IPS DF 6.9 (cell line): ENCODE measurements at places on chromosomes 2 and 18.

DNA sequence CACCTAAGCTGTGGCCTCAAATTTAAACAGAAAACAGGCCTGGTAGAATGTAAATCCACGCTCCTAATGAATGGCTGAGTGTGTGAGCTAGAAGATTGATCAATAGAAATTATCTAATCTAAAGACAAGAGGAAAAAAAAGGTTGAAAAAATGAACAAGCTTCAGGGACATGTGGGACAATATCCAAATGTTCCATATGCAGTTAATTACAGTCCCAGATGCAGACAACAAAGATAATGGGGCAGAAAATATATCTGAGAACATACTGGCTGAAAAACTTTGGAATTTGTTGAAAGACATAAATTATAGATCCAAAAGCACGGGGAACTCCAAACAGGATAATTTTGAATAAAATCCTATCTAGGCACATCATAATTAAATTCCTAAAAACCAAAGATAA lies 186.7 kb upstream of the SIX2 start:
- DNase-seq = no peak
- no peak overlapping the region for H3K27ac ChIP-seq
- H3K27me3 ChIP-seq = 0 out of 2 replicates have a peak, but pooled peaks cover 1% of the 10 kb centered on the region

GRCh38 chr2:230823264-230823964 lies 41.3 kb upstream of the ITM2C start:
- H3K4me3 ChIP-seq = no peak overlapping the region
- H3K36me3 ChIP-seq = peaks cover 8% of the 10 kb centered on the region
- no peak for DNase-seq
- H3K4me1 ChIP-seq = no peaks in the 10 kb centered on the region
- H3K27ac ChIP-seq = no peak overlapping the region

- H3K4me3 ChIP-seq = no peak overlapping the region
- no peaks in the 10 kb centered on the region for H3K27me3 ChIP-seq
- no peaks in the 10 kb centered on the region for H3K36me3 ChIP-seq
- H3K4me1 ChIP-seq = no peaks in the 10 kb centered on the region
- no peak for DNase-seq
These were observed 329.5 kb downstream of the PAX3 start for GRCh38 chr2:221969087-221969829.

DNA sequence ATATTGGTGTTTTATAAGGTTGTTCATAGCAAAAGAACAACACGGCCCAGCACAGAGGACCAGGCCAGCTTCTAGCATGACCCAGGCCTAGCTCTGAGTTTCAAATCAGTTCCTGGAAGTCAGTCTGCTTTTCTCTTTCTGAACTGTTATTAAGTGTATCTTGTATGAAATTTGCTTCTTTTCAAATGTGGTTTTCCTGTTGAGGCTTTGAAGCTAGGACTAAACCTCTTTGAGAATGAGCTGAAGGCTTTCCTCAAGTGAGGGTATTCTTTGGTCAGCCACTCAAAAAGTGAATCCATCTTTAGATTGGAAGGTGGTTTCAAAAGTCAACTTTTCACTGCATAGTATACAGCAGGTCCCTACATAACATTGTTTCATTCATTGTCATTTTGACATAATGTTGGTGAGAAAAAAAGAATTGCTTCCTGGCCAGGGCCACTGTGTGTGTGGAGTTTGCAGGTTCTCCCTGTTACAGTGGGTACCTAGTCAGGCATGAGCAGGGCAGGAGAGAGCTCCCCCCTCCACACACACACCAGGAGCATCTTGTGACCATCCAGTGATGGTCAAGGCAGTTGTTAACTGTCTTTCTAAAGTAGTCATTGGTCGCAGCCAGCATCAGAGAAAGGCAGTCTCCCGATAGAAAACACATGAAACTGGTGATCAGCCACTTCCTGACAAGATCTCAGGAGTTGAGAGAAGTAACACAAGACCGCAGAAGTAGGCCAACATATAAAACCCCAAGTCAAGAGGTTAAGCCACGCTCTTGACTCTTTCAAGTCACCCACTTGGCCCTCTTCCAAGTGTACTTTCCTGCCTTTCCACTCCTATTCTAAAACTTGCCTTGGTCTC lies 6.7 kb upstream of the ACAA2 start:
- no peaks in the 10 kb centered on the region for H3K4me1 ChIP-seq
- no peak overlapping the region for H3K4me3 ChIP-seq
- H3K27ac ChIP-seq = no peak overlapping the region
- H3K36me3 ChIP-seq = no peaks in the 10 kb centered on the region; the same call in 1 of the 2 replicates
- DNase-seq = no peak

DNA sequence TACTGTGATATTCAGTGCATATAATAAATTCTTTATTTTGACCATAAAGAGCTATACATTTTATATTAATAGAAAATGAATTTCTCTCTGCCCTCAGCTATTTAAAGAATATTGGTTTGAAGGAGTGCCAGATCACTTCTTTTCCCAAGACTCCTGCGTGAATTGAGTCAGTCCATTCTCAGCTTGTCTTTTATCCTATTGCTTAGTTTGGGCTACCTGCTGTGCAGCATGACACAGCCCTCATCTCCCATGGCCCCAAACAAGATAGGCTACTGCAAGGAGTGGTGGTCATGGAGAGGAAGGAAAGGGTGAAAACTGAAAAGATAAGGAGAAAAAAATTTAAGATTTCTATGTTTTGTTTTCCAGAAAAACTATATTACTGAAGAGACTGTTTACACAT lies 10.1 kb upstream of the FBXO11 start:
- no peaks in the 10 kb centered on the region for H3K36me3 ChIP-seq
- no peak for DNase-seq
- no peaks in the 10 kb centered on the region for H3K4me1 ChIP-seq
- H3K4me3 ChIP-seq = no peak overlapping the region

DNA sequence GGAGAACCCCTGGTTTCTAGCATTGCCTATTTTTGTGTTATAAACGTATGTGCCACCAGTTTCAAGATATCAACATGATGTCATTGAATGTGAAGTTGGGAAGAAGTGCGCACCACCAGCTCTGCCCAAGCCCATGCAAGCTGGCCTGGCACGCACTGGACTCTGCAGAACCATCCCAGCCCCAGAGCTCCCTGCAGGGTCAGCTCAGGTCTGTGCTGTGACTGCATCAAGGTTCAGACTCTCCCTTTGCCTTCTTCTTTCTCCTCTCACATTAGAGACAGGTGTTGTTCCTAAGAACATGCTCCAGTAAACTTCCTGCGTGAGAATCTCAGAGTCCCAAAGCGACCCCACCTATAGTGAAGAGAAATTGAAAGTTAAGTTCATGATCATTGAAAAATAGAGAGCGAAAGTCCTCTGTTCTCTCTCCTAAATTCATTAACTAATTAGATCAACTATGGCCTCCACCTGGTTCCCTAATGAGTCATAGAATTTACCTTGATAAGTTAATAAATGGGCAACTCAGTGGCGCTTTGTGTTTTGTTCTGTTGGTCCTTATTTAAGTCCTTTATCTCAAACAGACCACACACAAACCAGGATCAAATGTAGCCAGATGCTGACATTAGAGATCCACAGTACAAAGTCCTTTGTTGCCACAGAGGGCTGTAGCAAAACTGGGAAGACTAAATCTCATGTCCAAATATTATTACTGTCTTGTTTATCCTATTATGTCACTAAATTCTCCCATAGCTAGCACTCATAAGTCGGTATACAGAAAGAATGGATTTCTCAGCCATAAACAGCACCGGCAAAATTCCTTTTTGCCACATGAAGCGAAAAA lies 432.3 kb downstream of the STK39 start:
- H3K36me3 ChIP-seq = no peaks in the 10 kb centered on the region; the same call in 1 of the 2 replicates
- H3K27me3 ChIP-seq = no peaks in the 10 kb centered on the region
- 0 out of 2 replicates have a peak, but pooled peaks cover 1% of the 10 kb centered on the region for H3K4me1 ChIP-seq
- H3K4me3 ChIP-seq = no peak overlapping the region

DNA sequence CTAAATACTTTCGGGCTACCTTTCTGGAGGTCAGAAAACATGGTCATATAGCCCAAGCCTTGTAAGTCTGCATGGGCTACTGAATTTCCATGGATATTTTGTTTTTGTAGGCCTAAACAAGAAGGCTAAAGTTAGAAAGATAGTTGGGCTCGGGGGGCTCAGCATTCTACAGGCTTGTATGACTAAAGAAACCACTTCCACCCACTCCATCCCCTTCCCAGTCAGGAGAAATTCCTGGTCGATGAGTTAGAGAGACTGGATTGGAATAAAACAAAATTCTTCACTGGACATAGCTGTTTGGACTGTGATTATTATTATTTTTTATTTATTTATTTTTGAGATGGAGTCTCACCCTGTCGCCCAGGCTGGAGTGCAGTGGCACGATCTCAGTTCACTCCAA lies 539.4 kb upstream of the TNP1 start:
- no peak for DNase-seq
- H3K27ac ChIP-seq = no peak overlapping the region
- H3K4me3 ChIP-seq = no peak overlapping the region
- H3K4me1 ChIP-seq = no peaks in the 10 kb centered on the region; the same call in 1 of the 2 replicates

GRCh38 chr2:108594982-108595464 lies 60.8 kb downstream of the LIMS1 start:
- no peak overlapping the region for H3K27ac ChIP-seq
- no peaks in the 10 kb centered on the region for H3K36me3 ChIP-seq
- no peak for DNase-seq
- no peaks in the 10 kb centered on the region for H3K27me3 ChIP-seq
- H3K4me3 ChIP-seq = no peak overlapping the region

- H3K27me3 ChIP-seq = no peaks in the 10 kb centered on the region
- H3K4me1 ChIP-seq = no peaks in the 10 kb centered on the region
- H3K27ac ChIP-seq = no peak overlapping the region
These were observed 134.1 kb downstream of the FAM210A start for GRCh38 chr18:13592246-13592645.

- peaks cover 22% of the 10 kb centered on the region; the same call in 1 of the 2 replicates for H3K27me3 ChIP-seq
- H3K4me1 ChIP-seq = peaks cover 6% of the 10 kb centered on the region
- peak overlapping the region; percentile 32; the same call in 1 of the 2 replicates for H3K4me3 ChIP-seq
- DNase-seq = no peak
These were observed 433 bp downstream of the SH3RF3 start for GRCh38 chr2:109129356-109129920.

DNA sequence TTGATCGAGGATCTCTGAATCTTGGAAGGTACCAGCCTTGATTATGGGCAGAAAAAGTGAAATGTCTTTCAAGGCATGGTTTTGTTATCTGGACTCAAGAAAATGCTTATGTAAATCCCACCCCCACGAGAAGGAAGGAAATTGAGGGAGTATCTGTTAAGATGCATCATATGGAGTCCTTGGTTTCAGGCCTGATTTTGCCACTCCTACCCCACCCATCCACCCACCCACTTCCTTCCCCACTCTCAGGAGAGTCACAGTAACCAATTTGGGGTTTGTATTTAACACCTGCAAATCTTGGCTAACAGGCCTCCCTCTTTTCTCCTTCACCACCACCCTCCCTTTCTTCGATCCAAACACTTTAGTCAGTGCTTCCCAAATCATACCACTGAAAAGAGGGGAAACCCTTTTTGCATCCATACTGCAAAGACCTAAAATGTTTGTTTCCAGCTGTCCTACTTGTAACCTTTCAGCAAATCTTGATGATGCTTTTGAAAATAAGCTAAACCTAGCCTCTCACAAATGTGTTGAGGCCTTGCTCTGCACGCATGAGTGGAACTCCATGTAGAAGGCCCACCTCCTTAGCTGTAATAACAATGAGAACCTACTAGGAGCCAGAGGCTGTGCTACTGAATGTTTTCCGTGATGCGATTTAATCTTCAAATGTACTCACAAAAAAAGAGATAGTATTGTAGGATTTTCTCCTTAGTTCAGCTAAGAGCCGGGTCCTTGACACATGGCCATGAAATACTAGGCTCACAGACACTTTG lies 34.8 kb downstream of the POU3F3 start:
- no peak overlapping the region for H3K27ac ChIP-seq
- no peaks in the 10 kb centered on the region for H3K36me3 ChIP-seq
- no peak for DNase-seq
- H3K4me1 ChIP-seq = no peaks in the 10 kb centered on the region; the same call in 1 of the 2 replicates

DNA sequence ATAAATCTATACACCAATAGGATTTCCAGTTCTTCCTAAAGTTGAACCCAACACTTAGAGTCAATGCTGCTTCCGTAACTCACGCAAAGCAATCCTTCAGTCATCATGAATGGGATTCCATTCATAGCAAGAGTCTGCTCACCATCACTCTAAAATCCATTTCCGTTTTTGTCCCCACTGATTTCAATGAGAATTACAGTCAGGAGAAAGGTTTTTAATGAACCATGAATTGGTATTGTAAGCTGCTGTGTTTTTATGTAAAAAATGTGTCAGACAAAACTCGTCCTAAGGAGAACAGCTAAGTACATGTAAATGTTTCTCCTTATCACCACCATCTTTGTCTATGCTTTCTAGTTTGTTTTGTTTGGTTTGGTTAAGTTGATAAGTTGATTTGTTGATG lies 391.5 kb downstream of the IRS1 start:
- H3K36me3 ChIP-seq = no peaks in the 10 kb centered on the region
- no peaks in the 10 kb centered on the region for H3K4me1 ChIP-seq
- H3K4me3 ChIP-seq = no peak overlapping the region
- DNase-seq = no peak
- H3K27ac ChIP-seq = no peak overlapping the region
